AML-193 (cell line): ENCODE measurements at places on chromosomes 4 and X.

DNA sequence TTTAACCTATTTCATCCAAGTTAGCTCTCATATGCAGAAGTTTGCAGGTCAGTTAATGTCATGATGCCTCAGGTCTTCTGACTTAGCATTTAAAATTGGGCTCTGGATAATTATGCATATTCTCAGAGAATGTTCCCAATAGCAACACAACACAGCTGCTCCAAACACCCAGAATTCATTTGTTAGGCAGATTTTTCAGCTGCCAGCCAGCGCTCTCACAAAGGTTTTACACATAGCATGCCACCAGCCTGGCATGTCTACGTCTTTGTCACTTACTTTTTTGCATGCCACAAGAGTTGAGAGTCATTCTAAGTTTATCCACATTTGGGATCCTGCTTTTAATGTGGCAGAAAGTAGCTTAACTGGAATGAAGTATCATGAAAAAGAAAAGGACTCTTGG is 84.8 kb downstream of the LIMCH1 start:
- no peak for DNase-seq

- peak; percentile 93 for DNase-seq
Measured at GRCh38 chr4:6892190-6892908, 17.3 kb upstream of the TBC1D14 start.

DNA sequence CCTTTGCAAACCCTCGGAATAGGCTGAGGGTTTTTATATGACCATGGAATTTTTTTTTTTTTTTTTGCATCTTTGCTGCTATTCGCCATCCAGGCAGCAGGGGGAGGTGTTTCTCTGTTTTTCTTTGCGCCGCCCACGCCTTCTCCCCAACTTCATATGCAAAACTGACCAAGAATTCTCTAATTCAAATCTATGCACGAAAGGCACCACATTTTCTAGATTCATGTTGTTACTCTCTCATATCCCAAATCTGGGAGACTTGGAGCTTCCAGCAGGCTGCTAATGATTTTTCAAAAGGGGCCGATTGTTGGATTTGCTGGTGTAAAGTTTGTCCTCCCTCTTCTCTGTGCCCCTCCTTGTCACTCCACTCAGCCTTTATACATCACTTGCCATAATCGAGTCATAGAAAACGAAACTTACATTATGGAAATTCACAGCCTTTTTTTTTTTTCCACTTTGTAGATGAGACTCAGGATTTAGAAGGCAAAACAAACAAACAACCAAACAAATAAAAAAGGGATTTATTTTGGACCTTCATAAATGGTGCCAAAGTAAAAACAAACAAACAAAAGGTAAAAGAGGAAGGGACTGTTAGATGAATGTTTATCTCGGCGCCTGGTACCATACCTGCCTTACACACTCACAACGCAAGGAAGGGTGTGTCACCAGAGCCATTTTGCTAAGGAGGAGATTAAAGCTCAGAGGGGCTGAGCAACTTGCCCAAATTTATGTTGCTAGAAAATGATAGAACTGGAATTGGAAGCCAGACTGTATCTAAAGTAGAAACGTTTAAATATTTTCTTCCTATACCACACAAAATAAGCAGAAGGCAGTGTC is 29.3 kb upstream of the BOD1L1 start:
- peak; percentile 38 for DNase-seq

DNA sequence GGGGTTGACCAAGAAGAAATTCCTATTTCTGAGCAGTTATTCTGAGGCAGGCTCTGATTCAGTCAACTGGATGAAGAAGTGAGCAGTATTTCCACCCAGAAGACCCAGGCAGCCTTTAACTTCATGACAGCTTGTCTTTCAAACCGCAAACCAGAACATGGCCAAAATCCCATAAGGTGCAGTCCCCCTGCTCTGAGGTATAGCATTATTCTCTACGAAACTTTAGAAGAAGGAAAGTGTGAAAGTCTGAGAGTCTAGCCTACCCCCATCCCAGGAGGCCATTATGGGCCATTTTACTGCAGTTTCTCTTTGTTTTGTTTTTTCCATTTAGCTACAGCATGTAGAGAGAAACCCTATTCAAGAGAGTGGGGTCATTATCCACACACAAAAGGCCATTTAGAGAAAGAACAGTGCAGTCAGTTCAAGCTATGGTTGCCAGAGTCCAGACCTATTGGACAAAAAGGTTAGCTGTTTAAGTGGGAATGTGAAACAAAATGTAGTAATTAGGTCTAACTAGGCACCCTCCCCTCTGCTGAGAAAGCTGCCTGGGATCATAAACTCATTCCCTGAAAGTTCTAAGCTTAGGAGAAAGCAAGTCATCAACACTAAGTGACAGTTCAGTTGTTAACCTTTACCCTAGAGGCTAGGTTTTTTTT is 52.1 kb upstream of the RASGEF1B start:
- no peak for DNase-seq

- DNase-seq: no peak
Measured at GRCh38 chrX:15336023-15336413, 695 bp upstream of the PIGA start.
